ENCODE measurements at places on chromosomes 6 and 20.

GRCh38 chr20:19143890-19144289 lies 68.6 kb upstream of the SLC24A3 start:
- DNase-seq, result no peak

- no peak for DNase-seq
Observed at GRCh38 chr20:57586370-57586793, 25.5 kb downstream of the PCK1 start.

DNA sequence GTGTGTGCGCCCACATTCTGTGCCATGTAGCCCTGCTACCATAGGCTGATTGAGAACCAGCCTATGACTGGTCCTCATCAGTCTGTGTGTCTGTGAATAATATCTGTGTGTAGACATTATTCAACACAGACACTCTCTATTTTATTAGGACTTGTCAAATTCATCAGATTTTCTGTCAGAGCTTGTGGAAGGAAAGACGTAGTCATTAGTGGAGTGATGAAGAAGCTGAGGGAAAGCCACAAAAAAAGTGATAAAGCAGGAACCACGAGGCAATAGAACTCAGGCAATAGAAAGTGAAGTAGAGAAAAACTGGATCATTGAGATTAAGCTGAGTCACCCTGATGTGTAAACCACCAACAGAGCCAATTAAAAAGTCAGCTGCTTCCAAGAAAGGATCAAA lies 122.2 kb upstream of the MARCKS start:
- DNase-seq, result no peak

- DNase-seq, result no peak
Observed at GRCh38 chr6:25312703-25313102, 33.5 kb downstream of the CARMIL1 start.

- no peak for DNase-seq
Observed at GRCh38 chr6:28653876-28654275, 128.2 kb downstream of the GPX5 start.

DNA sequence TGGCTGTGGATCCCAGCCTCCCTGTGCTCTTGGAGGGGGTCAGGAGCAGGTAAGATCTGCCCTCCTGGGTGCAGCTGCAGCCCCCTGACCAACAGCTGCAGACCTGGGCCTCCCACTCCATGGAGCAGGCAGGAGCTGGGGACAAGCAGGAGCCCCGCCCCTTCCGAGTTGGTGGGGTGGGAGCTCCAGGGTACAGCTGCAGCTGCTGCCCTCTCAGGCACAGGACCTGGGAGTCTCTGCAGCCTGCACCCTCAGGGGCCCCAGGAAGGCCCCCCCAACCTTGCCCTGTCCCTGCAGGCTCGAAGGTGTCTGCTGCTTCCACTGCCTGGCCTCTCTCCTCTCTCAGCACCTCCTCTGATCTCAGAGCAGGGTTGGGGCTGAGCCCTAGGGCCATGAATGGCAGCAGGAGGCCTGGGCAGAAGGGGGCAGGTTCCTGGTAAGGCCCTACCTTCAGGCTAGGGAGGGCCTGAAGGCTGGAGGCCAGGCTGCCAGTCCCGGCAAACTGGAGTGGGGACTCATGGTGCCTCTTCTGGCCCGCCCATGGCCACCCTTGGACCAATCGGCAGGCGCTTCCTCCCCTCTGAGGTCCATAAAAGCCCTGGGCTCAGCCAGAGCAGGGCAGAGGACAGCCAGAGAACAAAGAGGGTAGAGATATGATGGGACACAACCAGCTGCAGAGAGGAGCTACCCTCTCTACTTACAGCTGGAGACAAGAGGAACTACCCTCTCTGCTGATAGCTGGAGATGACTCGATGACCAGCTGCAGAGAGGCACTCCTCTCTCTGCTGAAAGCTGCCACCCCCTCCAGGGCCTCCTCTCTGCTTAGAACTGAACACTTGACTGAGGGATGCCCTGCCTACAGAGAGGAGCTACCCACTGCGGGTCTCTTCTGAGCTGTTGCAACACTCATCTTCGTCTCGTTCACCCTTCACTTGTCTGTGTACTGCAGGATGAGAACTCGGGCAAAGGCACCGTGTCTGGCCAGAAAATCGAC lies 7.8 kb upstream of the PACSIN1 start:
- no peak for DNase-seq

DNA sequence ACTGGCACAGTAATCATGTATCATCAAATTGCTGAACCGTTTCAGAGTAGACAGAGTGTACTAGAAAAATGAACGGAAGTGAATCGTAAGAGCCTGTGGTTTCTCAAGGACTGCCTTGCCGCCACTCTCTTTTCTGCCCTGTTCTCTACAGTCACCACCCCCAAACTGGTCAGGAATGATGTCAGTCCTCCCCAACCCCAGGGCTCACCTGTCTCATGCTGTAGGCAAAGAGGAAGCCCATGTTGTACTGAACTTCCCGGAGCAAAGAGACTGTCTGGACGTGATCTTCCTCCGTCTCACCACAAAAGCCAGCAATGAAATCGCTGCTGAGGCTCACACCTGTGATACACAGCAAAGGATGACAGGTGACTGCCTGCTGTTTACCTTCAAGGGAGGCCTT lies 31.0 kb downstream of the CDK5RAP1 start:
- no peak for DNase-seq

DNA sequence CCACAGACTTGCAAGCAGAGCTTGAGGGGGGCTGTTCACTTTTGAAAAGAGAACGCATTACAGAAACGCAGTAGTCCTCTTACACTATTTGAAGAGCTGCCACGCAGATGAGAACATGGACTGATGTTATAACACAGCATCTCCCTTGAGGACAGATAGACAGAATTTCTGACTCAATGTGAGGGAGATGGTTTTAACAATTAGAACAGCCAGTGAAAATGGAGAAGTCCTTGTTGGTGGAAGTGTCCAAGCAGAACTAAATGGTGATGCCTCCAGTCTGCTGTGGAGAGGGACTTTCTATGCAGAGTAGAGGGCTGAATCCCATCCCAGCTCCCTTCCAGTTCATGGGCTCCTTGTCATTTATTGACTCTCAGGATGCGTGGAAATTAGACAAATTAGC lies 100.0 kb downstream of the RREB1 start:
- no peak for DNase-seq

- no peak for DNase-seq
Observed at GRCh38 chr6:2460216-2460745, 214.9 kb upstream of the GMDS start.

- no peak for DNase-seq
Observed at GRCh38 chr6:11920566-11920965, 91.5 kb upstream of the HIVEP1 start.

DNA sequence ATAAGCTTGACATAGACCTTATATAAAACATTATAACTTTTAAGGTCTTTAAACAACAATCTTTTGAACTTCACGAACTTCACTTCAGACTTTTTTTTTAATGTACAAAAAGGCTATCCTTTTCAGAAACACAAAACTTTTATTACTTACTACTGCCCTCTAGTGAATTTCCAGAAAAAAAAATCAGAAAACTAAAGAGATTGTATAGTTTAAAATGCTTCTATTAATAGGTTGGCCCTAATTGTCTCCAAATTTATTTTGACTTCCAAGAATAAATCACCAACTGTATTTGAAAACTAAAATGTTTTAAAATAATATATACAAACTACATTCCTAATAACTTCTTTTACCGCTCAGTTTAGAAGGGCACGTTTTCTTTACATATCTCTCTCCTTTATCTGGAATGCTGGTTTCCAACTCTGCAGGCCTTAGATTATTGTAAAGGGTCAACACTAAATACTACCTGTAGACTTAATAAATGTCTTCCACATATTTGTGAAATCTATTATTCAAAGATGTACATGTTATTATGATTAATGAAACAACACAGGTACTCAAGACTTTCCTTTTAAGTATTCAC lies 66.8 kb downstream of the LMBRD1 start:
- DNase-seq, result no peak

DNA sequence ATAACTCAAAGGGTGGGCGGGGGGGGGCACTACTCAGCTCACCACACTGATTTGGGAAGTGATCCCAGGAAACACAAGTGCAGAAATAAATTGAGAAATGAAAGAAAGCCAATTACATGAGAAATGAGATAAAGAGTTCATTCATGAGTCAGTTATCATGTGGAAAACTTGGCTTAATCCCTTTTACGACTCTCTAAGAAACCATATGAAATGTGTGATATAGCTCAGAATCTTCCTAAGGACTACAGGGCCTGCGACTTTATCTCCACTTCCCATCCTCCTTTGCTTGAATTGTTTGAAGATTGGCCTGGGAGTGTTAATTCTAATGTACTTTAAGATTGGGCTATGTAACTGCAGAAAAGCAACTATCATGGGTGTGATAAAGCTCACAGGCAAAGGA lies 3.6 kb upstream of the BTN2A2 start:
- no peak for DNase-seq

GRCh38 chr6:14210077-14210476 lies 92.5 kb downstream of the CD83 start:
- no peak for DNase-seq

- no peak for DNase-seq
Observed at GRCh38 chr6:97312241-97312640, 29.2 kb upstream of the MMS22L start.

DNA sequence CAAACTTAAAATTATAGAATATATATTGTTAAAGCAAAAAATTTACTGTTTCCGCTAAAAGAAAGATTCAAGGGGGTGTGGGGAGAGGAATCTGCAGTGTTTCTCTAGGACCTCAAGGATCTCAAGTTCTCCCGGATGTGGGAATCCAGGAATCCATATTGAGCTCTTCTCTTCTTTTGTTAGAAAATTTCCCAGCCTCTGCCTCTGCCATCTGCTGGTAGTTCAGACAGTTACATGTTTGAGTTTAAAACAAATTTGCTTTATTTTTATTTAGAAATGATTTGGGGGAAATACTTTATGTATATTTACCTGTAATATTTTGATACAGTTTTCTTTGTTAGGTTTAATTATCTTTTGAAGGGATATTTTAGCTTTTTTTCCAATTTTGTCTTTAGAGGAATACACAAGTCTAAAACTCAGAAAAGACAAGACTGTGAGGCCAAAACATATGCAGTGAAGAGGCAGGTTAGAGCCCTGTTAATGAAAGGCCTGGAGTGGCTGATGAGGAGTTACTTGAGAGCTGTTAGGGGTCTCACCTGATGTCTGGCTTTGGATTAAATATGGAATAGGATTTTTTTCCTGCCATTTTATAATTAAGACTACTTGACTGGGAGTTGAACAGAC lies 268.8 kb downstream of the ARID1B start:
- DNase-seq, result no peak

GRCh38 chr6:25477006-25477590 lies 174.9 kb upstream of the SCGN start:
- no peak for DNase-seq

GRCh38 chr6:26123947-26124780 lies 36.9 kb downstream of the HFE start:
- peak; percentile 52 for DNase-seq

GRCh38 chr6:139982652-139983295 lies 608.3 kb upstream of the CITED2 start:
- no peak for DNase-seq

DNA sequence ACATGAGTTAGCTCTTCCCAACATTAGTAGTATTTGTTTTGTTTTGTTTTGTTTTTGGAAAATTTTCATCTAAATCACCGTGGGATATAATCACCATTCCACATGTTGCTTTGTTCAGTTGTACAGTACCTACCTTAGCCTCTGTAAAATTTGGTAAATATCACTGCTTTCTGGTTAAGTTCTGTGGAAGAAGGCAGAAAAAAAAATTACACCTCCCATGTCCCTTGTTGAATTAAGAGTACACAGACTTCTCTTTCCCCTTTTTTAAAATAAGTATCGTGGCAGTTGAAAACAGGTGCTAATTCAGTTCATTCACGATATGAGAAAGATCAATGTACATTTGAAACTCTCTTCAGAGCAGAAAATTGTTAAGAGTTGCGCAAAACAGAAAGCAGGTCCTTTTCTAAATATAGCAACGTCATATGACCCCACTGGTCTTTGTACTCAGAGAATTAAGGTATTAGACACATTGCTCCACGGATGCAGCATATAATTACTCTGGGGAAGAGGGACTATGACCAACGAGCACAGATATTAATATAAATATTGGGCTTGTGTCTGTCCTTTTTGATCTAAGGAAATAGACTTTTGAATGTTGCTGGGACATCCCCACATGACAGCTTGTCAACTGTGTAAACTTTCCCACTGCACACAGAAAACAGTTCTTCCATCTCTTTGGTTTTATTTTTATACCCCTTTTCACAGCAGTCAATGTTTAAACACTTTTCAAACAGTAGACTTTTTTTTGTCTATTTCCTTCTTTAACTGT lies 58.6 kb upstream of the ZNF217 start:
- DNase-seq, result no peak

GRCh38 chr20:24066076-24066700 lies 77.6 kb upstream of the GGTLC1 start:
- DNase-seq, result no peak

DNA sequence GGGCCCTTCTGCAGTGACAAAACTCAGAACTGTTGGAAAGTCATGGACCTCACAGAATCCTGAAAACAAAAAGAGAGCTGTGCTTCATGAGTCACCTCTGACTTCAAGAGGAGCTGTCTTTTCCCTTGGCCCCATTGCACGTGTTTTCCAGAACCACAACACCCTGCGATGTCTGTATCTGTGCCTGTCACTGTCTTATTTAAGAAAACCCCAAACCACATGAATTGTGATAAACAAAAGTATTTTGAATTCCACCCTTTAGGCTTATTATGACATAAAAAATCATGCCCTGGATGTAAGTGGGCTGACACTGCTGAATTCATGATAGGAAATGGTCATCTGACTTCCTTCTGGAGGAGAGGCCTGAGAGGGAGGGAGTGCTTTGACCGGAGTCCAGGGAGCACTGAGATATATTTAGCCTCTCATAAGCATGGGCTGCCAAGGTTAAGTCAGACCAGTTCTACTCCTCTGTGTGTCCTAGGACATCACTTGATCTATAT lies 96.4 kb upstream of the DUSP22 start:
- DNase-seq, result no peak

GRCh38 chr6:14060971-14061370 lies 56.6 kb upstream of the CD83 start:
- no peak for DNase-seq

GRCh38 chr20:45649312-45649863 lies 18.3 kb upstream of the WFDC9 start:
- no peak for DNase-seq

DNA sequence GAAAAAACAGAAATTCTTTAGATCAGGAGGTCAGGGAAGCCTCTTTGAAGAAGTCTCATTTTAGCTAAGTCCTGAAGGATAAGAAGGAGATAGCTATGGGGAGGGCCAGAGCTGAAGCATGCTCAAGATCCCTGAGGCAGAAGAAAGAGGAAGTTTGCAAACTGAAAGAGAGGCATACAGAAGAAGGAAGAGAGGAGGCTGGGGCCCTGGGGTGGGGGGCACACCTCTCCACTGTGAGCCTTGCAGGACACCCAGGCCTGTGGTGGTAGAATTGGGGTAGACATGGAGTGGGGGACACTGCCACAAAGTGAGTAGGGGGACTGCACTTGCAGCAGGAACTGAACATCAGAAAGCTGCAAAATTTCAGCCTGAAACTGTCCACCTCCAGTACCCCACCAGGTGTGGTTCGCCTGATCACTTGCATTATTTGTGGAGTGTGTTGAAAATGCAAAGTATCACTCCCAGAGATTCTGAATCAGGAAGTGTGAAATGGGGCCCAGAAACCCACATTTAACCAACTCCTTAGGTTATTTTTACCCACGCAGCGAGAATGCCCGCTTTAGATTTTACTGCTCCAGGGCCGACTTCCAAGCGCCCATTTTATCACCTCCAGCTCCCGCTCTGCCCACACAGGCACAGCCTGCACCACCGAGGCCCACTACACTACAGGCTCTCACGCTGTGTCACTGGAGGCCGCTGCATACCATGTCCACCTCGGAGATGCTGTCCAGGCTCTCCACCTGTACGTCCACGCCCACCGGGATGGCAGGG lies 44.0 kb downstream of the GABRR2 start:
- DNase-seq, result no peak

Measured in GM12892 (cell line).